ENCODE measurements at places on chromosomes 7 and 10.
A peak's percentile ranks its signal among the peaks of the same experiment; 100 is the strongest.

GRCh38 chr7:101538596-101539459 lies 90.3 kb downstream of the MYL10 start:
- peak; percentile 38 for DNase-seq

- DNase-seq: no peak
Measured at GRCh38 chr10:67487906-67488619, 207.9 kb downstream of the CTNNA3 start.

GRCh38 chr10:6516929-6517284 lies 63.2 kb downstream of the PRKCQ start:
- no peak for DNase-seq

GRCh38 chr10:70286616-70287015 lies 2.8 kb upstream of the NPFFR1 start:
- DNase-seq: no peak

DNA sequence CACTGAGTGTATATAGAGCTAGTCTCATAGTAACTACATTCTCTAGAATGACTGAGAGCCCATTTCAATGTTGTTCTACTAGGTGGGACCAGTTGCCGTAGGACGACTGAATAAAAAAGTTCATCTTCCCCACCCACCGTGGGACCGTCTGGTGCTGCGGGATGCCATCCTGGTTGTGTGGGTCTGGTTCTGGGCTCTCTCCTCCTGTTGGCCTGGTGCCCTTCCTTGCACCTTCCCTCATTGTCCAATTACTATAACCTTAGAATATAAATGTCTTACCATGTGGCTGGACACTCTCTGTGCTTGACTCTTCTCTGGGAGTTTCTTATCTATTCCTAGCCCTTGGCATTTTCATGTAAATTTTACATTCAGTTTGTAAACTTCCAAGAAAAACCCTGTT lies 344.4 kb downstream of the TCERG1L start:
- no peak for DNase-seq

DNA sequence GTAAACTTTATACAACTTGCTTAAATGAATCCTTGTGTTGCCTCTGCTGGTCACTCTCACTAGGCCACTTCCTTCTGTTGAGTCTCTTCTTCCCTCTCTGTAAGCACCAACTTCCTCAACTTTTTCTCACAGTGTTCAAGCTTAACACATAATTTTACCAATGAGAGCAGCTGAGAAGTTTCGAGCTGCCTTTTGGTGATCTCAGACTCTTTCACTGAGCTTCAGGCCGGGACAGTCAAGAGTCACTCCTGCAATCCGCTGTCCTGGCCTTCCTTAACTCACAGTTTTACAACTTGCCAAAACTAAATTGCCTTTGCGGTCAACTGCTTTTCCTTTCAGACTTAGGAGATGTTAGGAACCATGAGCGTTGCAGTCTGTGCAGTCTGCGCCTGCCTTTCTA lies 47.4 kb downstream of the PRPF18 start:
- no peak for DNase-seq

Data from DMS53 (cell line).